ENCODE measurements at places on chromosomes 1 and 21.

GRCh38 chr1:177444997-177445746 is 274.4 kb downstream of the BRINP2 start:
- no peak for DNase-seq

DNA sequence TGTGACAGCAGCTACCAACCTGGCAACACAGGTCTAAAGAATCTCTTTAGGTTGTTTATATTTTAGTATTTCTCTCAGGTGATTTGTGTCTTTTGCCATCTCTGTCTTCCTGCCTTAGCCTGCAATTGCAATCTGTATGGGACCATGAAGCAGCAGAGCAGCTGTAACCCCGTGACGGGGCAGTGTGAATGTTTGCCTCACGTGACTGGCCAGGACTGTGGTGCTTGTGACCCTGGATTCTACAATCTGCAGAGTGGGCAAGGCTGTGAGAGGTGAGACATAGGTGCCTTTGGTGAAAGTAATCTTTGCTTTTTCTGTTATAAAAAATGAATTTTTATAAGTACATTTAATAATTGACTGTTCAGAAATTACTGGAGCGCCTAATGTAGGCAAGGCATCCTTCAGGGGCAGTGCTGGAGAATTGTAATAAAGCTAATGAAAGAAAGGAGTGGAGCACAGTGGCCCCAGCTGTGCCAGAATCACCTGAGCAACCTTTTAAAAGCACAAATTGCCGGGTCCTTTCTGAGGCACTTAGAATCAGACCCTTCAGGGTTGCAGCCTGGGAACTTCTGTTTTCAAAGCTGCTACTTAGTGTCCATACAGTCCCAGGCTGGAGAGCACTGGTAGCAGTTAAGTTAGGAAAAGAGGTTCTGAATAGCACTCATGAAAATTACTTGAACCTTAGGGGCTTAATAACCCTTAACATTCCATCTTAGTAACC is 60.6 kb upstream of the LAMC2 start:
- no peak for DNase-seq

GRCh38 chr1:67619080-67619479 is 65.9 kb upstream of the GADD45A start:
- DNase-seq = no peak

DNA sequence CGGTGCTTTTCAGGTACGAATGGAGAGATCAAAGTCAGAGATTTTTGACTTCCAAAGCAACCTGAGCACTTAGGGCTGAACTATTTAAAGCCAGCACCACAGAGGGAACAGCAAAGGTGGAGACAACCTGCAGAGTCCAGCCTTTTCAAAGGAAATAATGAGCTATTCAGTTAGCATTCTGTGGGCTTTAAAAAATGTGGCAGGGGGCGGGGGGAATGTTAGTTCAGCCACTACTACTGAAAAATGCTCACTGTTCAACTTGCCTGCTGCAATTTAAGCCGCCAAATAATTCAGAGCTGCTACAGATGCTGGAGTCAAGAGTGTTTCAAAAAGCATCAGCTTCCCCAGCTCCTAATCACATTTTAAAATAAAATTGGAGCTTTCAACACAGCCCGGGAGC is 473.3 kb upstream of the PLXNA2 start:
- no peak for DNase-seq

- DNase-seq = no peak
These were observed 52.5 kb downstream of the STXBP3 start for GRCh38 chr1:108799001-108799400.

DNA sequence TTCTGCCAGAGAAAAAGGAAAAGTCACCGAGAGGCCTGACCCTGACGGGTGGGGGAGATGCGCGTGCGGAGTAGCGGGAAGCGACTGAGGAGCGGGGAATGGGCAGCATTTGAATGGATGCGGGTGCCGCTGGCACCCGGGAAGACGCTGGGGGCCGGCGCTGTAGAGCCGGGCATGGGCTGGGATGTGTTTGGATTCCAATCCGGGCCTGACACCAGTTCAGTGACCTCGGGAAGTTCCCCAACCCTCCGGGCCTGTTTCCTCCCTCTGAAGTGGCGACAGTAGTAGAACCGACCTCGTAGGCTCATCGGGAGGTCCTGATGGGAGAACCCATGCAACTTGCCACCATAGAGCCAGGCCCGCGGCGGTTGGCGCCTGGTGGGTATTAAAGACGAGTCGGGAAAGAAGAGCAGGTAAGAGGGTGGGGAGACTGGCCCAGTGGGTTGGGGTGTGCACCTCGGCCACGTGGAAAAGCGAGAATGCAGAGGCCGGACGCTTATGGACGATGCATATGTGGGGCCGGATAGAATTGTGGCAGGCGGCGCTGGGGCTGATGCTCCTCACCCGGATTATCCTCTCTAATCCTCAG is 642 bp upstream of the SLC16A1 start:
- peak; percentile 5 for DNase-seq
